Stimulated activated CD4-positive, alpha-beta T cell treated with anti-CD3 and anti-CD28 coated beads, Interleukin-12 subunit alpha, Interleukin-12 subunit beta, amount 100 ng/mL, for 4 hours (primary cell): ENCODE measurements at places on chromosomes 5 and 9.

DNA sequence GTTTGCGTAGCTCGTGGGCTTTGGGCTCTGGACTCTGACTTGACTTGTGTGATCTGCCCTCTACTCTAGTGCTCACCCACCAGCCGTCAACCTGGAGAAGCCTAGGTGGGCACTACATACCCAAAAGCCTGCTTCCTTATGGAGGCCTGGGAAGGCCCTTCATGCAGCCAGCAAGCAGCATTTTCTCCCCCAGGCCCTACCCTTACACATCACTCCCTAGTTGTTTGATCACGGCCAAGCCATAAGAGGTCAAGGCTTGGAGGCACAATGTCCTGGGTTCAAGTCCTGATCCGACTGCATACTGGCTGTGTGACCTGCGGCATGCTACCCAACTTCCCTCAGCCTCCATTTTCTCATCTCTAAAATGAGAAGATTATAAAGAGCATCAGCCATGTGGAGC lies 151.3 kb upstream of the EGFLAM start:
- DNase-seq: no peak

DNA sequence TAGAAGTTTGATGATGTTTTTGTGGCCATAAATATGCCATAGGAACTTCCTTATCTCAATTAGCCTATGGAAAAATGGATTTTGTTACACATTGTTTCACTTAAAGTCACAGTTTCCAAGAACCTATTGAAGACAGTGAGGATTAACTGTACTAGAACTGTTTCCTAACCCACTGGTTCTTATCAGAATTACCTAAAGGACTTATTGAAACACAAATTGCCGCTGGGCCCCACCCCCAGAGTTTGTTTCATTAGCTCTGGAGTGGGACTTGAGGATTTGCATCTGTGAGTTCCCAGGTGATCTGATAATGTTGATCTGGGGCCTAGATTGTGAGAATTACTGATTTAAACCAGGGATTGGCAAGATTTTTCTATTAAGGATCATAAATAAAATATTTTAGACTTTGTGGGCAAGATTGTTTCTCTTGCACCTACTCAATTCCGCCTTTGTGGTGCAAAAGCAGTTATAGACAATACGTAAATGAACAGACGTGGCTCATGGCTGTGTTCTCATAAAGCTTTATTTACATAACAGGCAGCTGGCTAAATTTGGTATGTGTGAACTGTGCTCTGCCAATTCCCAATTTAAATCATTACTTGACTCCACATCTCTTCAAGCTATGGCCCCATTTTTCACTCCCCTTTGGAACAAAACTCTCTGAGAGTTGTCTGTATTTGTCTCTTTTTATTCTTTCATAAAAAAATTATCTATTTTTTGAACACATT lies 9.3 kb downstream of the JAK2 start:
- DNase-seq: no peak

GRCh38 chr5:89034588-89034987 lies 151.6 kb upstream of the MEF2C start:
- no peak for DNase-seq

- no peak for DNase-seq
Observed at GRCh38 chr5:89712134-89712700, 697.3 kb downstream of the CETN3 start.

DNA sequence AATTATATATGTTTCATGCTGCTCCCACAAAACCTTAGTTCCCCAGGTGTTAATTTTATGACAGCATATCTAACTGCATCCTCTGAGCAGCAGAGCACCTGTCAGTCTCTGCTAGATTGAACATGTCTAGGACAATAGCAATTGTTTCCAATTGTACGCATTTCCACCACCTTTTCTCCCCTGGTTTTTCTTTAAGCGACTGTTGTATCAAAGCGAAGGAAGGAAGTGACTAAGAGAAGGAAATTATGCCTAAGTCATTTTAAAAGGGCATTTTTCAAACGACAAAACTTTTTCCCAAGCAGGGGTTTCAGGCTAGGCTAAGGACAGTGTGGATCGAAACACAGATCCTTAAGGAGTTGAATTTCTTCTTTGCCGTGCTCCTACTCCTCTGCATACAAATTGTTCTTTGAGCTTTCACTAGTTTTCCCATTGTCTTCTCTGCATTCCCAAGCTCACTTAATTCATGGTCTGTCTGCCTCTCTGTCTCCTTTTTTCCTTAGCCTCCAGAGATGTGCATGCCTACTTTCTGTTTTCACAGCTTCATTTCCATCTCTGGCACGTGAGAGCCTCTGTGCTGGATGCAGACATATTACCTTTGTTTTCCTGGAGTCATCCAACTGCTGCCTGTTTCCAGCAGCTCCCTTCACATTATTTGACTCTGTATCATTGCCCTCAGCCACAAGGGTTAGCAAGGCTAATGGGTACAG lies 39.4 kb upstream of the STARD4 start:
- DNase-seq: no peak

- no peak for DNase-seq
Observed at GRCh38 chr5:32908641-32909040, 197.5 kb downstream of the NPR3 start.

- DNase-seq: no peak
Observed at GRCh38 chr5:148884339-148885020, 58.1 kb downstream of the ADRB2 start.

DNA sequence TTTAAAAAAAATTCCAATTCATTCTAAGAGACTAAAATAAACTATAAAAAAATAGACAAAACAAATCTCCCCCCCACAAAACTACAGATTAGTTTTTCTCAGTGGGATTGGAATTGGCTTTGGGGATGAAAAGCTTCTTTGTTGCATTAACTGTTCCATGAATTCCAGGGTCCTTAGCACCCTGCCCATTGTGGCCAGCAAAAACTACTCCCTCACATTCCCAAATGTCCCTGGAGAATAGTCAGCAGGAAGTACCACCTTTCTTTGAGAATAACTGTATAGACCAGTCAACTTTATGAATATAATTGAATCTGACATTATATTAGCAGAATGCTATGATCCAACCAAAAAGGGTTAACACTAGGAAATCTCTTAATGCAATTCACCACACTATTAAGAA lies 147.9 kb downstream of the LPAR1 start:
- DNase-seq: no peak

- DNase-seq: peak; percentile 42
Observed at GRCh38 chr9:92963831-92964606, 16.7 kb downstream of the FGD3 start.

- DNase-seq: peak; percentile 54
Observed at GRCh38 chr9:136342181-136343120, 15.1 kb downstream of the GPSM1 start.

- no peak for DNase-seq
Observed at GRCh38 chr5:109959652-109960051, 269.9 kb downstream of the MAN2A1 start.

DNA sequence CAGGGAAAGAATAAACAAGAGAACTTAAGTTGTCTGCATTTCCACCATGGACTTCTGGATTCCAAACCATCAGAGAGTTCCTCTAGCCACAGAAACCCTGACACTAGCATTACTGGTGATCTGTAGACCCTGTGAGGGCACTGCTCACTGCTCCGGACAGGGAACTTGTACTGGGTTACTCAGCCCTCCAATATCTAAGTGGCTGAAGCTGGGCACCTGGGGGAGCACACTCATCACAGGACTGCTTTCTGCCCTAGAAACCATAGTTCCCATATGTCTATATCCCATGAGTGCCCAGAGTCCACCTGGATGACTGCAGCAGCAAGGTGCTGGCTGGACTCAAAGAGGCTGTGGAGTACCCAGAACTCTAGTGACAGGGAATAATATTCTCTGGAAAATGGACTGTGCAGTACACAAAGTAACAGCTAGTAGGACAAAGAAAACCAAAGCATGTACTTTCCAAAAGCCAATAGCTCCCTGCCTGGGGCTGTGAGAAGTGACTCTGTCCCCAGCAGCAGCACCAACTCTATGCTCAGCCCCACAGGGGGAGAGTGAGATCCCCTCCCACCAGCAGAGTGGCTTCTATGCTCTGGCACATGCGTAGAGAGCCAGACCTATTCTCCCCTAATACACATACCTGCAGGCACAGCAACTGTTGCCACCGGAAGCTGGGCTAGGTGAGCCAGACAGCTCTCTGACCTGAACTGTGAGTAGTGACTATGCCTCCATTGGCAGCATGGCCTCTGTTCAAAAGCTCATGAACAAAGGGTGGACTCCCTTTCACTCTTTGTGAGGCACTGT lies 472.9 kb upstream of the FTMT start:
- no peak for DNase-seq

GRCh38 chr5:143682246-143682905 lies 129.6 kb upstream of the HMHB1 start:
- no peak for DNase-seq

DNA sequence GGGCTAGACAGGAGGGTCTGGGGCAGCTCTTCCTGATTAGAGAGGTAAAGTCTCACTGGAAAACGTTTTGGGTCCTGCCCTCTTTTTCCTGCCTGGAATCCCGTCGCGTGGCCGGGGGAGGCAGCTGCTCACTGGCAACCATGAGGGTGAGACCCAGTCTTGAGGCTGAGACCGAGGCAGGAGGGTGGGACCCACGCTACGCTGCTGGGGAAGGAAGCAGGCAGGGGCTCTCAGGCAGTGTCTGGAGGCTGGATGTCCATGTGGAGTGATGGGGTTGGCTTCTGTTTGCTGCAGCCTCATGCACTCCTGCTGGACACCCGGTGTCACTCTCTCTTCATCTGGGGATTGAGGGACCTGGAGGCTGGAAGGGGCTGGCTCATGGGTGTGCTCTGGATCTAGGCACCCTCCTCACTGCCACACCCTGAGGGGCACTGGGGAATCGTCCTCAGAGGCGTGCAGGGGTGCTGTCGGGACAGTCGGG lies 11.3 kb upstream of the SLC2A6 start:
- no peak for DNase-seq

DNA sequence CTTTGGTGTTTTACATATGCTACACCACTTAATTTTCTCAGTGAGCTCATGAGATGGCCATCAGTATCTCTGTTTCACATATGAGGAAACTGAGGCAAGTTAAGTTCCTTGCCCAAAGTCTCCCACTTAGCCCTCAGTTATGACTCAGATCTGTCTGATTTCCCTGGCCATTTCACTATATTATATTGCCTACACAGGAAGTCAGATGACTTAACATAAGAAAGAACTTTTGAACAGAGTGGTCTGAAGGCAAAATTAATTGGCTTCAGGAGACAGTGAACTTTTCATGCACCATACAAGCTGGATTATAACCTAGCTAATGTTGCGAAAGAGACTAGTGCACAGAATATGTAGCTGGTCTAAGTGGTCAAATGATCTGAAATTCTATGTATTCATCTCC lies 221.6 kb downstream of the NFIB start:
- no peak for DNase-seq

DNA sequence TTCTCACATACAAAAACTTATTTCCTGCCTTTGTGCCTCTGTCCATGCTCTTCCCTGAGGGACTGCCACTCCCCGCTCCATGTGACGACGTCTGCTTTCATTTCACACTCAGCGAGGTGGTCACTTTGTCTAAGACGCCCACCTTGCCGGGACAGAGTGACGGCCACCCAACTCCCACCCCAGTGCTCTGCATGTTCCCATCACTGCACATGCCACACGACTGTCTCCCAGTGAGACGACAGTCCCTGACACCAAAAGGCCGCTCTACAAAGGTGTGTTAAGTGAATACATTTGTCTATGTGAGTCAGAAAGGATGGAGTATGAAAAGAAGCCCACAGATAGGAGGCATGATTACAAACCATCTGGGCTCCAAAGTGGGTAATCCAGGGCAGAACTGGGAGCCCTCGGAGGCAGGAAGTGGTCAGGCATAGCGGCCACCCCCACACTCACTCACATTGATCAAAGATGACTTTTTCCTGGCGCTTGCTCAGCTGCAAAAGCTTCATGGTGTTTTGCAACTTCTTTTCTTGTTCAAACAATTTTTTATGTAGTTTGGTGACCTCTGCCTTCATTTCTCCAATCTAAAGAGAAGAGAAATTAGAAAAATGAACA lies 185.8 kb downstream of the CDK5RAP2 start:
- DNase-seq: no peak

- no peak for DNase-seq
Observed at GRCh38 chr9:132023419-132024180, 56.1 kb downstream of the MED27 start.

GRCh38 chr9:91852801-91853347 lies 97.2 kb downstream of the ROR2 start:
- DNase-seq: no peak

DNA sequence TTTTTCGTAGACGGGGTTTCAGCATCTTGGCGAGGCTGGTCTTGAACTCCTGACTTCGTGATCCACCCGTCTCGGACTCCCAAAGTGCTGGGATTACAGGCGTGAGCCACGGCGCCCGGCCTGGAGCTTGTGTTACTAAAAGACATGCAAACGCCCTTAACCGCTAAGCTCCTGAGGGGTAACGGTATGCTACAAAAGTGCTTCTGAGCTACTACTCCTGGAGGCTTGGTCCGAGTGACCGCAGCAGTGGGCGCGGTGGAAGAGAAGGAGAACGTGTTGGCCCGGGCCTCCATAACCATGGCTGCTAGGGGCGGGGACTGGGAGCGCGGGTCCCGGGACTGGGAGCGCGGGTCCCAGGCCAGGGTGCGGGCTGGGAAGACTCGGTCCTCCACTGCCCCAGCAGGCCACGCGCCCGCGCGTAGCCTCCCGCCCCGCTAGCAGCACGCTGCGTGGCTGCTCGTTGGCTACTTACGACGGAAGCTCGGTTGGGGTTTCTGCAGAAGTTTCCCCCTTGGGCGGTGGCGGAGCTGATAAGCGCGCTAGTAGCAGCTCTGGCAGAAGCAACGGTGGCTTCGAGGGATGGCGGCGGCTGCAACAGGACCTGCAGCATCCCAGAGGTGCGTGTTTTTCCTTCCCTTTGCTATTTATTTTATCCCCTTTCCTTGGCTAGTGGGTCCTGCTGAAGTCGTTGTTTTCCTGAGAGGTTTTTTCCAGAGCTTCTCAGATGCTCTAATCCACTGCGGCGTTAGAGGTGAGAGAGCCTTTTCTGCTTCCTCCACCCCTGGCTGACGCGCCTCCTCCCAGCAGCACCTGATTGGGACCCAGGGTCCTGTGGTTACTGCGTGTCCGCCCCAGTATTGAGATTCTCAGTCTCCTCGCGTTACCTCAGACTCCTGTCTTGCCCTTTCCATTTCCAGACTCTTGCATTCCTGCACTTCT lies 69.2 kb upstream of the CCDC180 start:
- peak; percentile 59 for DNase-seq

GRCh38 chr5:11037080-11037479 lies 276.0 kb upstream of the DAP start:
- DNase-seq: no peak

- DNase-seq: no peak
Observed at GRCh38 chr5:14464671-14465070, 116.9 kb upstream of the OTULINL start.

DNA sequence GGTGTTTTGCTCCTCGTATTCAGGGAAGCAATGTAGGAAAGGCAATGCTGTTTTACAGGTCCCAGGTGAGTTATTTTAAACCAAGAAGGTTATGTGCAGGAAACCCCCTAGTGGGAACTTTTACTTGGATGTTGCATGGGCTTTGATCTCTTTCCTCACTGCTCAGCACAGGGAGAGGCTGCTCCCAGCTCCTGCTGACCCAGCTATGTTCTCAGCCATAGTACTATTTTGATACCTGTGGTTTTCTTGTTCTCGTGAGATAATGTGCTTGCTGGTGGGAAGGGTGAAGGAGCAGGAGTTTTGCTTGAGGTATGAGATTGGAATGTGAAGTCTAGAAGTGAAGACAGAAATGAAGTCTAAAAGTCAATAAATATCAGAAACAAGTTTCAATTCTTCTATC lies 265.6 kb upstream of the FBXL7 start:
- no peak for DNase-seq
